ENCODE measurements at places on chromosomes 2 and 18.

- no peak for DNase-seq
These were observed 26.5 kb downstream of the B3GNT7 start for GRCh38 chr2:231422056-231422455.

- DNase-seq: no peak
These were observed 60.1 kb upstream of the SLC16A14 start for GRCh38 chr2:230128623-230129342.

DNA sequence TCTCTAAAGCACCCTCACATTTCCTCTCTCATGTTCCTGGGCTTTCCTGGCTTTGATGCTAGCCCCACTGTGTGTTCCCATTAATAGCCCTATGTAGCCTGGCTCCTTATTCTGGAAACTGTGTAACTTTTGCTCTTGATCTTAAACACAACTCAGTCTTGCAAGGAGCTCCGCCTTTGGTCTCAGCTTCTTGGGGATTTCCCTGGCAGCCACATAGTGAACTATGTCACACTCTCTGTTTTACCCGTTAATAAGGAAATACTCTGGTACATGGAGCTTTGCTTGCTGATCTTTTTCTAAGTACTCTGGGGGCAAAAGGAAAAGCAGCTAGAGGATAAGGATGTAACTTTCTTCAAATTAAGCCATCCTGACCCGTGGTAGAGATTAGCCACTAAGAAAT, 259.3 kb downstream of the NEDD4L start:
- no peak for DNase-seq

GRCh38 chr2:203869223-203870042, 1.9 kb downstream of the CTLA4 start:
- no peak for DNase-seq

DNA sequence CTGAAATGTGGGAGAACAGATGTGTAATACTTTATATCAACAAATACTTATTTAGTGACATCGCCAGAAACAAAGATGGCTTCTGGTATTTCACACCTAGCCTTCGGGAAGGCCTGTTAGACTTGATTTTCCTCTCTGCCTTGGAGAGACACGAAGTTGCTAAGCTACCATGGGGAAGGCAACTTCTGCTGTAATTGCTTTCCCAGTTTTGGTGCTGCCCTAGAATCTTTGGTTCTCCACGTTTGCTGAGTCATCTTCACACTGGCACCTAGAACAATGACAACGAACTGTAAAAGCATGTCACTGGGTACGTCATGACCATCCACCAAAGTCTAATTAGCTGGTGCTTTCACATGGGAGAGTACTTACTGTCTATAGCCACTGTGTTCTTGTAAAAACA, 58.7 kb upstream of the ACTR3 start:
- DNase-seq: no peak

DNA sequence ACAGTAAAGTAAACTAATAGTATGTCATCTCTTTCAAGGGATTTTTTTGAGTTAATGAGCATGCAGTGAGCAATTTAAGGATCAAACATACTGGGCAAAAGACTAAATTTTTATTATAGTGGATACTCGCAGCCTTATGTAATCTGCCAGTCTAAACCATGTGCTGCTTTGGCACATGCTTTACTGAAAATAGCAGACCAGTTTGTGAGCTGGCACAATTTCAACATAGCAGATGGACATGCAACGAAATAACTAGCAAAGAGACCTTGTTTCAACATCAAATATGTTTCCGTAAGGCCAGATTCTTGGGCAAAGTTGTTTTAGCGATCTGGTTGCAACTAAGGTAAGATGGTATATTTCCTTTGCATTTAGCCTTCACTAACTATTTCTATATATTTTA, 807.3 kb downstream of the NR4A2 start:
- no peak for DNase-seq

DNA sequence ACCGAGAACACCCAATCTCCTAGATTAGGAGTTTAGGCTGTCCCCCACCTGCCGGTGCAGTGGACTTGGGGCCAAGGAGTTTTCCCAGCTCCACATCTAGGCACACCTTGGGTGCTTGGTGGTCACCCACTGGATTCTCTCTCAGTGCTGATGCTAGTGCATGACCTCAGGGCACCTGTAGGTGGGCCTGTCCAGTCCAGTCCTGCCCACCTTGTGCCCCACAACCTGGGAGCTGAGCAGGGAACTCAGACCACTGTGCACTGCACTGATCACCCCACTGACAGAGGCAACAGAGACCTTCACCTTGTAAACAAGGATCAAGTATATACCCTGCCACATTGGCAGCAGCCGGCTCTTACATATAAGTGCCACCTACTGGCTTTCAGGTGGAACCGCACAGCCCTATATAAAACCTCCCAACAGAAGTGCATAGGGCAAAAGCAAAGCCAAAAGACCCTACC, 12.7 kb upstream of the CDH19 start:
- no peak for DNase-seq

DNA sequence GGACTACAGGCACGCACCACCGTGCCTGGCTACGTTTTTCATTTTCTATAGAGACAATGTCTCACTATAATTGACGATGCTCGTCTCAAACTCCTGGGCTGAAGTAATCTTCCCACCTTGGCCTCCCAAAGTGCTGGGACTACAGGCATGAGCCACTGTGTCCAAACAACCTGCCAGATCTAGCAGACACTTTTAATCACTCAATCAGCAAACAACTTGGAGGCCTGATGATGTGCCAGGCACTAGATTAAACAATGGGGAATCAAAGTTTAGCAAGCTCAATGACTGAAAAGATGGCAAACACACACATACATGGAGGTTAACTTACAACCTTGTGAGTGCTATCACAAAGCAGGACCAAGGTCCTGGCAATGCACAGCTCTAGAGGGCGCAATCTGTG, 29.8 kb upstream of the RMP24 start:
- no peak for DNase-seq

DNA sequence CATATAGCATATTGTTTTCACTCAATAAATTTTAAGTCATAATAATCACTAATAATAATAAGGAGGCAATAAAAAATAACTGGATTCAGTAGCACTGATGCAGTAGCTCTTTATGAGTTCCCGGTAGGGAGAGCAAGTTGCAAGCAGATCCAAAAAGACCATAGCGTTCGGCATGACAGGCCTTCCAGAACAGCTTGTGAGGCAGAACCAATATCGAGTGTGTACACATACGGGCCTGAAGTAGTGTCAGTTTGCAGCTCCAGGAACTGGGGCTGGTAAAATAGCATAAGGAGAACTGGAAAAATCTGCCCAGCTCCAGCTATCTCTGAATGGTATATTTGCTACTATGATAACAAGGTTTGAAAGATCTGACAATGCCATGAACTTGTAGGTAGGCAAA, 1607.8 kb upstream of the PIK3C3 start:
- no peak for DNase-seq

All from sciatic nerve (tissue), 2 donors.